Renal cortex interstitium (tissue), 15 donors: ENCODE measurements at places on chromosomes 3 and 15. TPM values are rescaled to one million over a fixed set of nuclear protein-coding genes. Genes with fewer than 3 reads are reported as not detected.

- no peak for DNase-seq
Measured at GRCh38 chr3:61420136-61420759, 141.1 kb upstream of the PTPRG start.

DNA sequence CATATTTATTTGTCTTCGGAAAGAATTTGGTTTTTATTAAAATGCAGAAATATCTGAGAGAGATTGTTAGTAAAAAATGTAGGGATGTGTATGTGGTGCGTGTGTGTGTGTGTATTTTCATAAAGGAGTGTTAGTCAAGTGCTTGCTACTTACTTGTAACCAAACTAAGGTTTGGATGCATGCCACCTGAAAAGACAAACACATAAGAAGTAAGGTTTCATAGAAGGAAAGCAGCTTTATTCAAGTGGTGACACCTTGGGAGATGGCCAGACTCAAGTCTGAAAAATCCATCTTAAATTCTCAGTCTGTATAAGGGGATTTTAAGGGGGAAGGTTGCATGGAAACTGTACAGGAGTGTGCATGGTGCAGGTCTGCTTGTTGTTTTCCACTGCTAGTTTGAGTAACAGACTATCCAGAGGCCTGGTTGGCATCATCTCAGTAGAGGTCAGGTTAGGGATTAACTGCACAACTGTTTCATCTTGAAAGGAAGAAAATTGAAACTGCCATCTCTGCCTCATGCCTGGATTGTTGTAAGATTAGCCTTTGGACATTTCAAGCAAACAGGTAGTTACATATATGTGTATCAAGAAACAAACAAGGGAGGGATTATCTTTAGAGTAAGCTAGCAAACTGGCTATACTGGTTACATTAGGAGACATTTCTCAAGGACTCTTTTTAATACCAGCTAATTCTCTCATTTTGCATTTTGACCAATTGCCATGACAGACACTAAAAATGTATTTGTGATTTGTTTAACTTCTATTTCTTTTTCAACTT lies 196.7 kb downstream of the EPHA6 start:
- no peak for DNase-seq

DNA sequence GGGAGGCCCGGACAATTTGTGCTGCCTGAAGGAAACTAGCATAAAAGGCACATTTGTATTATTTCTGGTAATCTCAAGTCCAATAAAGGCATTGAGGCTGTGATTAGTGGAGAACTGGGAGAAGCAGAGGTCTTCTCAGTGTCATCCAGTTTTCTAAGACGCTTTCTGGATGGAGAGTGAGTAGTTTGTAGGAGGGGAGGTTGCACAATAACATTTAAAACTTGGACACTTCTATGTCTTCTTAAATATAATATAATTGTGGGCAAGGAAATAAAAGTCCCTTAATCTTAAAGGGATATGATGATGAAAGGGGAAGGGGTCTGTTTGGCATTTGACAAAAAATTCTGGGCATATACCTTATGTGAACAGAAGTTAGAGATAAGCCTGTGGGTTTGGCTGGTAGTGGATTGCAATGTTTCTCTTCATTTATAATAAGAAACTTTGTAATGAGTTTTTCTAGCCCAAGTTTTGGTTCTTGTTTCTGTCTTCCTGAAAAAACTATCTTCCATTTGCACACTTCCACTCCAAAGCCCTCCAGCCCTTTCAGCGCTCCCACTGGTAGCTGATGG lies 291.6 kb upstream of the TGFBR2 start:
- DNase-seq = no peak

DNA sequence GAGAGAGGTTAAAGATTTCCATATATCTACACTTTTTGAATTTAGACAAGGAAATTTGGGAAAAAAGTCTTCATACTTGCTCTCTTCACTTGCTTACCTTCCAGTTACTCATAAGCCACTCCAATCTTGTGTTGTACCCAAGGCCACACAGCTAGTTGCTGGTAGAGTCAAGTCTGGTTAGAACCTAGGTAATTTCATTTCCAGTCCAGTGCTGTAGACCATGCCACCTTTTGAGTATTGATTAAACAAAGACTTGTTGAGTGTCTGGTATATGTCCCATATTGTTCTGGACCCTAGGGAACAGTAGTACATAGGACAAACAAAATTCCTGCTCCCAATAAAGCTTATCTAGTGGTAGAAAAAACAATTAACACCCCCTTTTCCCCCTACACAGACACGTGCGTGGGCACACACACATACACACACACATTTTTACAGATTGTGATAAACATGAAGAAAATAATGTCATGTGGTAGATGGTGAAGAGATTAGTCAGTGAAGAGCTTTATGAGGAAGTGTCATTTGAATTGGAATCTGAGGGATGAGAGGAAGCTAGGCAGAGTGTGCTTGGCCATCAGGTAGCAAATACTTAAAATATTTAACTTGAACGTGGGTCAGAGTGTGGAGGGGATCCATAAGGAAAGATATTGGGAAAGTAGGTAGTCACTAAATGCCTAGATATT lies 2.1 kb downstream of the CMC1 start:
- DNase-seq = no peak

DNA sequence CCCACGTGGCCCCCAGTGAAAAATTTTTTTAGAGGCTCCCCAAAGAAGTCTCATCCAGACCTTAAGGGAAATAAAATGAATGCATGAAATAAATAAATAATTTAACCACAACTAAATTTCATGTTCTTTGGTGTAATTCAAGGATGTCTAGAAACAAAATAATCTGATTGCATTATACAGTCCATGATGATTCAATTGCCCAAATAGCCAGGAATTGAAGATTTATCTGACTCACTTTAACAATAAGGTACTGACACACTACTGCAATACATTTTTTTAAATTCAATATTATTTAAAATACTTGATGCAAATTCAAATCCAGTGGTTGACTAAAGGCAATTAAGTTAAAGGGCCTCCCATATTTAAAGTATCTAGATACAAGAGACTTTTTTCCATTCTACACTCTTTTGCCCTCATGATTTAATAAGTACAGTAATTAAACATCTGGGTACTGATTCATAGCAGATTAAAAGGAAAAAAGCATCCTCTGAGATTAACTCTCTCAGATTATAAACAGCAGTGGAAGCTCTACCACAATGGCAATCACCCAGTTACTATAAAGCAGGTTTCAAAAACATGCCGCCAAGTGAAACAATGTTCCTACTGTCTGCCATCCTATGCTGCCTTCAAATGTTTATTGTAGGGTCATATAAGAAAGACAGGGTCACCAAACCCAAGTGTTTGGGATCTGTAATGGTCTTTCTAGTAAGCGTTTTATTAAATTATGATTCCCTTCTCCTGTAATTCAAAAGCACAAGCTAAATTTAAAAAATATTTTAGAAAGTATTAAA lies 9.9 kb downstream of the UQCC5 start:
- DNase-seq = no peak

DNA sequence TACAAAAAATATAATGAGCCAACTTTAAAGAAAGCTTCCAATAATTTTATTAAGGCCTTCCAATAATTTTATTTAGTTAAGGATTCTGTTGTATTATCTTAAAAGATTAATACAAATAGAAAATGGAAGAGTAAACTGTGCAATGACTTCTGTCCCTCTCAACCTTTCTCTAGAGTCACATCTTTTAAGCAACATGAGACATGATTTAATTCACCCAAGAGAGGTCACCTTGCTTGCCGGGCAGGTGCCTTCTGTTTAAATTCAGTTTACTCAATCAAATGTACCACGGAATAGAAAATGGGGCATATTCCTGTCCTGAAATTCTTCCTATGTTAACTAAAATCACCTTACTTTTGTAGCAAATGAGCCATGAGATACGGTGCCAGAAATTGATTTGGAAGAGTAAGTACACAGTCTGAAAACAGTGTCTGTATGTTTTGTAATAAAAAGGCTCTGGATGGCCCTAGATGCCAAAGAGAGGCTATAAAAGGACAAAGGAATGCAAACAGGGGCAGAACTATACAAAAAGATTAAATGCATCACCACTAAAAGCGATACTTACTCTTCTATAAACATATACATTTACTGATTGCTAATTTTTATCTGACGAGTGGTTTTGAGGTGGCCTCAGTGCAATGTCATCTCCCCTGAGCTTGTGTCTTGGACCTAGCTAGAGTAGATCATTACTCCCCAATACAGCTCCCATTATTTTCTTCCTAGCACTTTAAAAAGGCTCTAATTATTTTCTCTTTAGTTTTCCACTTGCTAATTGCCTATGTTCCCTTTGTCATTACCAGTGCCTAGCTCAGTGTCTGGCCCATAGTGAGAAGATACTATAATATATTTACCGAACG lies 134.0 kb downstream of the FHIT start:
- no peak for DNase-seq

- DNase-seq = no peak
Measured at GRCh38 chr15:57592836-57593420, 1.2 kb downstream of the MYZAP start.

DNA sequence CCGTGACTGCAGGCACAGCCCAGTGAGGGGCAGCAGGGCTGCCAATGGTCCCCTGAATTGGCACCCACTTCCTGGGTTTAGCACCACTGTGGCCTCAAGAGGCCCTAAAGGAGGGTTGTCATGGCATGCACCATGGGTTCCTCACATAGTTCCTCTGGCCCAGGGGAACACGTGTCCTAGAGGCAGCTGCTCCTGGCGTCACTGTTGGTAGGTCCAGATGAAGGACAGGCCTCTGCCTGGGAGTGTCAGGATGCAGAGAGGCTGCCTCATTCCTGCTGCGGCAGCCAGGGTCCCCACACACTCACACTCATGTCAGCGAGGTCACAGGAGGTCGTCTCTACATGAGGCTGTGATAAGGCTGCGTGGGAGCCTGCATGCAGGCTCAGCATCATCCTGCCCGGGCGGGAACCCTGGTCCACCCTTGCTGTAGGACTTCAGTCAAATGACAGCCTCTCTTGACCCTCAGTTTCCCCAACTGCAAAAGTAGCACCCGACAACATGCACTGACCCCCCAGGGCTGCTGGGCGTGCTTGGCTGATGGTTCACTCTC lies 26.1 kb upstream of the SFMBT1 start:
- no peak for DNase-seq

DNA sequence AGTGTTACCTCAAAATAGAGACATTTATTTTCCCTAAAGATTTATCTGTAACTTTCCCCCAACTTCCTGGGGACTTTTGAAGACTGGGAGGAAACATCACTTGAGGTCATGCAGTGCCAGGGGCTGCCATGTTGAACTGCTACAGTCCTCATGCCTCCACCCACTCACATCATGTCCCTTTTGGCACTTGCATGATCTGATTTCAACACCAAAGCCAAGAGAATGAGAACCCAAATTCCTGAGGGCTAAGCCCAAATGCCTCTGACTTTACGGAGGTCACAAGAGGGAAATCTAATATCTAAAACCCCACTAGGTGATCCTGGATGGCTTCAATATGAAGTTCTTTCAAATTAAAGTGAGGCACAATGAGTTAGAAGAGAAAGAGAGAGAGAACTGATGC lies 213.1 kb downstream of the NTRK3 start:
- no peak for DNase-seq

DNA sequence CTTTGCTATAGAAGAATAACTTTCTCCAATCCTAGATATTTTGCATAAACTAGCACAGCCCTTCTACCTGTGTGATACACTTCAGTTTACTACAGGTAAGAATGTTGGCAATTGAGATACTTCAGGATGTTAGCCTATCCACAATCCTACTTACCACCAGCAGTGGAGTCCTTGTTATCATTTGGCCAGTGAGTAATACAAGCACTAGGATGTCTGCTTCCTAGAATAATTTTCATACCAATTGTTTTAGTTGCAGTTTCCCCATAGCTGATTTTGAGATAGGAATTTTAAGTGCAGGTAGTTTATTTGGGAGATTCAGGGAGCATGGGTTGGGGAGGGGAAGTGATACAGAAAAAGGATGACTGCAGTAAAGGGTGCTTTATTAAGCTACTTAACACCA lies 147.2 kb downstream of the EPHA6 start:
- no peak for DNase-seq

NPAP1 gene
- 0.61 TPM for polyA plus RNA-seq

FOXL2 gene
- not detected for polyA plus RNA-seq

UBA7 gene
- 50.9 TPM for polyA plus RNA-seq

SLC25A36 gene
- 209 TPM for polyA plus RNA-seq
